ENCODE measurements at places on chromosomes 5 and 9.

DNA sequence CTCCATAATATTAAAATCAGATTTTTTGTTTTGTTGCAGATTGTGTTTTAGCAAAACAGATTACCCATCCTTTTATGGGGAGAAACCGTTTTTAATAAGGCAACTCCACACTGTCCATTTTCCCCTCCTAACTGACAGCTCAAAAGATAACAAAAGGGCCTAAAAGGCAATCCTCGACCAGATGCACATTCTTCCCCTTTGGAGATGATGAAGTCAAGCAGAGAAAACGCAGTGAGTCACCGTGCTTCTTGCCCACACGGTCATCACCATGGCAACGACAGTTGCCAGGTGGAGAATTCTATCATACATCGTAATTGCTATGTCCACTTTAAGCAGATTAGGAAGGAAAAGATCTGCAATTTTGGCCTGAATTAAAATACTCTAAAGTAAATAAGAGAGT, 96.4 kb downstream of the DIRAS2 start:
- peak; percentile 41 for DNase-seq

DNA sequence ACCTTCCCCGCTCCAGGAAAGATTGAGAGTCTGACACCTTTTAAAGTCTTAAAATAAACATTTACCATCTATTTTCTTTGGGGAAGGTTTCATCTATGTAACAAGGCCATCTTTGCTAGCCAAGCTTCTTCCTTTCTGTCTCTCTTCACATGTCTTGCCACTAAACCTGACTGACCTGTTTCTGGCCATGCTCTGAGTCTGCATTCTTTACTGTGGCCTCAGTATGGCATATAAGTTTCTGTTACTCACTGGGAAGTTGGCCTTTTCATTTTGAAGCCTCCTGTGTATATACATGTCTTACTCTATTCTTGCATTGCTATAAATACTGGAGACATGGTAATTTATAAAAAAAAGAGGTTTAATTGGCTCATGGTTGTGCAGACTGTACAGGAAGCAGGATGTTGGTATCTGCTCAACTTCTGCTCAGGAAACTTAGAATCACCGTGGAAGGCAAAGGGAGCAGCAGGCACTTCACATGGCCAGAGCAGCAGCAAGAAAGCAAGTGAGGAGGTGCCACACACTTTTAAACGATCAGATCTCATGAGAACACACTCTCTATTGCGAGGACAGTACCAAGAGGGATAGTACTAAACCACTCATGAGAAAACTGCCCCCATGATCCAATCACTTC, 48.1 kb downstream of the KCNV2 start:
- no peak for DNase-seq

DNA sequence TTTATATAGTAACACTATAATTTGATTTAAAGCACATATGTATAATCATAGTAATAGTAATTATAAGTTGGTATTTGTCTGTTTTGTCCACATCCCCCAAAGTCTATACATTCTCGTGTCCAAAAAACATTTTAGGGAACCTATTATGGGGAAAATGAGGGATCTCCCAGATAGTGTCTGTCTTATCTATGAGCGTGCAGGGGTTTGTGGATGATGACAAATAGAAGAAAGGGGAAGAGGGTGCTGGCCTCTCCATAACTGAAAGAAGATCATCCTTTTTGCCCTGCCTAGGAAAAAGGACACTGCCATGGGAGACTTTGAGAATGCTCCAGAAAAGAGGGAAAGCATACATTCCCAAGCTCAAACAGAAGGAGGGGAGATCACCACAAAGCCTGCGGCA, 45.3 kb downstream of the C5orf22 start:
- DNase-seq = no peak

GRCh38 chr5:149940077-149940574, 4.5 kb downstream of the PDE6A start:
- no peak for DNase-seq

DNA sequence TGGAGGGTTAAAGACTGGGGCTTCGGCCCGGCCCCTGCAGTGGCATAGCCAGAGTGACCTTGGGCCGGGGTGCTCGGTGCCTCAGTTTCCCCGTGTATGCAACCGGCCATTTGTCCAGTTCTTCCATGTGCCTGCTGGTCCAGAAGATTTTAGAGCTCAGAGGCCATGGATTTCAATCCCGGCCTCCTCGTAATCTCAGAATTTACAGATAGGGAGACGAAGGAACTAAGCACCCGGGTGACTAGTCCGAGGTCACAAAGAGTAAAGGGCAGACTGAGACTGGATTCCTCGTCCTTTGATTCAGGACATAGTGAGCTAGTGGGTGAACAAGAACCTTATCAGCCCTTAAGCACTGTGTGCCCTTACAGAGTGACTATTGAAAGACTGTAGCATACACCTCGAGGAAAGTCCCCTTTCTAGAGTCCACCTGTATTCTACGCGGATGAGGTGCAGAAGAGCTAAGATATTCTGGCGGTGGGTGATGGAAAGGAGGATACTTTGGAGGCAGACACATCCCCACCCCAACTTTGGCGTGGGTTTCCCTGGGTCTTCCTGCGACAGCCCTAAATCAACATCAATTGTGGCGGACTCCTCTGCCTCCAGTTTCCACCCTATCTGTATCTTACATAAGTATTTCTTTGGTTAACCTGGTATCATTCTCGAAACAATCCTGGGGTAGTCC, 597 bp downstream of the SLC31A1 start:
- DNase-seq = no peak

DNA sequence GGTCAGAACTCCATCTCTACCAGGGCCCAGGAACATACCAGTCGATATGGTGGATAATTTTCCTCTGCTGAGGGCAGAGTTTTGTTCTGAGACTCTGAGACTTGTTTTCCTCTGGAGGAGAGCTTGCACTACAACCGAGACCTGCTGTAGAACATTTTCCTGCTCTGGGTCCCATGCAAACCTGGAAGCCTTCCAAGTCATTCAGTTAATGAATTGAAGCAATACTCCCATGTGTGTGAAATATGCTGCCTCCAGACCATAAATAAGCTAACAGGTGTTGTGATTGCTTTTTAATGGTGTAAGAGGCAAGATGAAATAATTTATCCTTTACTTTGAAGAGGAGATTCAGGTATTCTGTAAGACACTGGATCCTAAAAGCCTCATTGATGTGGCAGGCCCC, 372.8 kb downstream of the TMEM167A start:
- no peak for DNase-seq

- DNase-seq = no peak
Measured at GRCh38 chr5:1643651-1644392, 120.1 kb upstream of the LPCAT1 start.

- DNase-seq = no peak
Measured at GRCh38 chr5:79008362-79008761, 23.3 kb upstream of the ARSB start.

DNA sequence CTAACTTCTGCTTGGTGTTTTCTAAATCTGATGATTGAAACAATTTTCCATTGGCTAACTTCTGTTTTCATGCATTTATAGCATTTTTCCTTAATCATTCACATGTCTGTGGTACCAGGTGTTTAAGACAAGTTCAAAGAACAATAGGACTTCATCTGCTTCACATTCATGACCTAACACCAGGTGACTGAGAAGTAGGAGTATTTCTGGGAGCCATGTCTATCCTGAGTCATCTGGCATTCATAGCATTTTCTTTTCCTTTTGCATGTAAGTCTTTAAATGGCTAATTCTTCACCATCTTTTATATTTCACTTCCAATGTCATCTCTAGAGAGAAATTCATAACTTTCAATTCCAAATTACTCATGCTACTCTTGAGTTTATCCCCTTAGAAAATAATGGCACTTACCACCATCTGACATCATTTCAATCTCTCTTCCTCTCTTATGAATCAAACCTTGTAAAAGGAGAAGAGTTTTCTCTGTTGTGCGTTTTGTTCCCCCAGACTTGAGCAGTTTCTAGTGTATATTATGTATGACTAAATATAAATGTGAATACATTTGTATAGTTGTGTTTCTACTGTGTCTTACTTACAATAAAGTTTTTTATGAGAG, 1196.1 kb upstream of the CDH9 start:
- no peak for DNase-seq

All from Ammon's horn (tissue), 1 donor.